ENCODE measurements at places on chromosomes 6 and 20.

- DNase-seq: no peak
These were observed 354.4 kb upstream of the KCNQ5 start for GRCh38 chr6:72267470-72267869.

GRCh38 chr6:82264824-82265223 lies 17.3 kb upstream of the IBTK start:
- no peak for DNase-seq

DNA sequence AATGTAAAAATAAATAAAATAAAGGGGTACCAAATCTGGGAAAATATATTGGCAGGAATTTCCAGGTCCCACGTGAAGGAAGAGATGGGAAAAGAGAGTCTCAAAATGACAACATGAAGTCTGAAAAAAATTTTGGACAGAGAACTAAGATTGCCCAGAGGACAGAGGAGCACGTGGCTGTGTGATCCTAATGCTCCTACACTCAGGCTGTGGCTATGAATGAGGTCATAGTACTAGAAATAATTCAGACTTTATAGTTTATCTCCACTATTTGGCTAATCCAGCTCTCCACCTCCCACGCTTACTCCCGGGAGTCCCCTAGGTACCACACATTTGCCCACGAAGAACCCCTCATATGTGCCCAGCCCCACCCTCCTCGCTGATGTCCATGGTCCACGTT lies 42.8 kb upstream of the STMND1 start:
- DNase-seq: no peak

GRCh38 chr6:144712541-144712940 lies 427.4 kb downstream of the UTRN start:
- no peak for DNase-seq

DNA sequence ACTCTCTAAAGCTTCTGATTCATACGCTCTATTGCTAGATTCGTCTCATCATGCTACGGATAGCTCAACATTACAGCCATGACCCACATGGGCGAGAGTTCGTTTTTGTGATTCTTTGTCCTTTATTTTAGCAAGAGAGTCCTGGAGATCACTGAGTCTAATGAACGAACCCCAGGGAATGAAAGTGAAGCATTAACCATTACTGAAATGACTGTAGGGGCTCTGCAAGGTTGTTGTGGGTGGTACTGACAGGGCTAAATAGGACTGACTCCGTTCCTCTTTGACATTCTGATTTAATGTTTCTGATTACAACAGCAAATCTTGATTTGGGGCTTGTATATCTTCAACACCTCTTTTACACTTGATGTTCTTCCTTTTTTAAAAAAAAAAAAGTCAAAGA lies 13.7 kb upstream of the RTF2 start:
- DNase-seq: no peak

DNA sequence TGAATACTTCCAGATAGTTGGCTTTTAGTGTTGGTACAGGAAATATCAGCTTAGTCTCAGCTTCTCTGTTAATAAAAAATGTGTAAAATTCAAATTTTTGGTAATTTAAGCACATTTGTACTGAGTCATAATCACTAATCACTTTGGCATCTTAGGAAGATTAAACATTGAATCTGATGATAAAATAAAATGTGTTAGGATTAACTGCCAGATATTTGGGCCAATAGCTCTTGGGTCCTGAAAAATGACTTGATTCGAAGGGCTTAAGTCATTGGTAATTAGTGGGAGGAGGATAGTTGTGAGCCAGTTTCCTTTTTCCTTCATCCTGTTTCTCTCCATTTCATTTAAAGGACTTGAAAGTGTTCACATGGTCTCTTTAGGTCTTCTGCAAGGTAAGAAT lies 426.1 kb downstream of the RFPL4B start:
- DNase-seq: no peak

GRCh38 chr6:138765896-138766655 lies 7.5 kb upstream of the CCDC28A start:
- DNase-seq: no peak

- DNase-seq: no peak
These were observed 243.1 kb downstream of the MYLK4 start for GRCh38 chr6:2507521-2508037.

- no peak for DNase-seq
These were observed 69.4 kb upstream of the PRL start for GRCh38 chr6:22366214-22366613.

- no peak for DNase-seq
These were observed 65.2 kb downstream of the GTF2H5 start for GRCh38 chr6:158233214-158233795.

DNA sequence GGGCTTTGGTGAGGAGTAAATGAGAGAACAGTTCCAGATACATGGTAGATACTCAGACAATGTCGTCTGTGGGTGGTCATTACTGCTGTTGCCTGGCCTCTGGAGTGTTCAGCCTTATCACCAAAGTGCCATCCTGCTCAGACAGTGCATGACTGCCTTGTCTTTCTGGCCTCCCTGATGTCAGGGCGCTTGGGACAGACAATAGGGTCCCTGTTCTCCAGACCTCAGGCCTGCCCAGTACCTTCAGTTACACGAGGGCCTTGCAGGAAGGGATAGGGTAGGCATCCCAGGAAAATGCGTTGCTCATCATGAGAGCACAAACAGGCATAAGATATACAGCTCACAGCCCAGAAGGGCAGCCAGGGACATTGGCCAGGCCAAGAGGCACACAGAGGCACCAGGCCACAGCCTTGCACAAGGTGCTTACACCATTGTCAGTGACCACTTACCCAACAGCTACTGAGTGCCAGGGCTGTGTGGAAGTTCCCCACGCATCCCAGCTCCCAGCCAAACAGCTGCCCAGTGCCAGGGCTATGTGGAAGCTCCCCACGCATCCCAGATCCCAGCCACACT lies 27.4 kb downstream of the BPIFB1 start:
- no peak for DNase-seq

GRCh38 chr20:45985573-45985972 lies 13.6 kb upstream of the ZNF335 start:
- no peak for DNase-seq

DNA sequence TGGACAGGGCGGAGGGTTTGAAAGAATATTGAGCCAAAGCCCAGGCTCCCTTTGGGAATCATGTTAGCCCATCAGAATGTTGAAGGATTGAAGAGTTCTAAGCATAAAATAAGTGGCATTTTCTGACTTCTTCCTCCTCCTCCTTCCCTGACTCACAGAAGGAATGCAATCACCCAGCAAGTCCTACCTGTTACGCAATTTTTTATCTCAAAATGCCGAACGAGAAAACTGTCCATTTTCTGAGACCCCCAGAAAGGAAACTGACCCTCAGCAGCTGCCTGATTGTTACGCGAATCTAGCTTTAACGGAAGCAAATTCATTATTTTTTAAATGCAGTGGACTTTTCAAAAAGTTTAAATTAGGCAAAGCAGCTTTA lies 4.7 kb upstream of the DNAJC5 start:
- no peak for DNase-seq

GRCh38 chr6:33722103-33722623 lies 10.7 kb upstream of the UQCC2 start:
- no peak for DNase-seq

GRCh38 chr6:160269771-160270170 lies 11.2 kb upstream of the SLC22A2 start:
- DNase-seq: no peak

GRCh38 chr20:4099905-4100675 lies 84.7 kb upstream of the RNF24 start:
- DNase-seq: no peak

DNA sequence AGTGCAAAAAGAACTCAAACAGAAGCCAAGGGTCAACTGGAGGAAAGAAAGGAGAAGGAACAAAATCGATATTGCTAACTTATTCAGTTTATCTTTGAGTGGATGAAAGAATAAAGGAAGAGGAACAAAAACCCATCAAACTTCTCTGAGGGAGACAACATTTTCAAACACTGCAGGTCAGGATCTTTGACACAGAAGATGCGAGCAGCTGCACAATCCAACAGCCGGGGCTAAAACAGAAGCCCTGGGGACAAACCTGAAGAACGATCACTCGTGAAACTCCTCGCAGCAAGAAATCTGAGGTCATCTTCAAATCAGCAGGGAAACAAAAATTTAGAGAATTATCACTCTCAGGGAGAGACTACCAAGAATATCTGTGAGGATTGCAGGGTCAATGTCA lies 14.2 kb downstream of the SLC23A2 start:
- DNase-seq: no peak

GRCh38 chr20:3751675-3752385 lies 15.7 kb downstream of the ADISSP start:
- DNase-seq: peak; percentile 21

- DNase-seq: no peak
These were observed 6.3 kb upstream of the ZNF76 start for GRCh38 chr6:35253249-35253648.

DNA sequence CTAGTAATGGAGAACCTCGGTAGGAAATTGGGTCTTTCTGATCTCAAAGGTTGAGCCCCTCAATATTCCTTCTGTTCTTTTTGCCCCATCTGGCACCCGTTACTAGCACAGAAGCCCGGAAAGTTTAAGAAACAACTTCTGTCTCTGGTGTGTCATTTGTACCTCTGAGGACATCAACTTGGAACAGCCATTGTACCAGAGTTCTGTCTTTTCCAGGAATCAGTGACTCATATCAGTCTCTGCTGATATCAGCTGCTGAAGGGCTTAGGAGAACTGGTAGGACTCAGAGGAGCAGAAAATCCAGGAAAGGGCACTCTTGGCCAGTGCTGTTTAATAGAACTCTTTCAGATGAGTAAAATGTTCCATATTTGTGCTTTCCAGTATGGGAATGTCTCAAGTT lies 78.3 kb upstream of the CHD6 start:
- DNase-seq: no peak

DNA sequence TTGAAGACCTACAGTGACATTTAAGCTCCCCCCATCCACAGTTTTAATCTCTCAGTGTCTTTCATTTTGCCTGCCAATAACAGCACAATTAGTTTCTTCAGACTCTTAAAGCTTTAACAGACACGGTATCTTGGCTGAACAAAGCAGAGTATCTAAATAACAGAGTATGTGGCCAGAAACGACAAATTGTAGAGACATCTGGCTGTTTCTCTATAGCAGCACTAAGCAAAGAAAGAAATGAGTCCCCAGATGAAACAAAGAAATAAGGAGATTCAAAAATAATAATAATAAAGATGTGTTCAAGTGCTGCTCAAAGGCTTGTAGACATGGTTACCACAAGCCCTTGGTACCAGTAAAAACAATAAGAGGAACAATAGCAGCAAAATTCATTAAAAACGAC lies 97.8 kb upstream of the HDAC2 start:
- no peak for DNase-seq

DNA sequence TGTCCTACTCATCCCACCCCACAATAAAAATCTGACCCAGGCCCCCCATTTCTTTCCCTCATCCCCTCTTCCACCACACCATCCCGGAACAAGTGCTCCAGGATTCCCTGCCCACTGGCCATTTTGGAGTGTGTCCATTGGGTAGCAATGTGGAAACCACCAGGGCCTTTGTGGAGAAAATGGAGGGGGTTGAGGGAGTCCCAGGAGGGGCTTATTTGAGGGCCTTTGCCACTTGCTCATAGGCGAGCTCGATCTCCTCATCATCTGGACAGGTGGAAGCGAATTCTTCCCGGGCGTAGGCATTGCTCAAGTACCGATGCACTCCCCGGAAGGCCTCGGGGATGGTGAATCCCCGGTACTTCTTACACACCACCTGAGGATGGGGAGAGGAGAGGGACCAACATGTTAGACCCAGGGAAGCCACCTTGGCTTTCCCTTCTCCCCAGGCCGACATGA lies 1.6 kb upstream of the DDAH2 start:
- no peak for DNase-seq

- DNase-seq: no peak
These were observed 16.5 kb downstream of the MTHFD1L start for GRCh38 chr6:150881911-150882481.

DNA sequence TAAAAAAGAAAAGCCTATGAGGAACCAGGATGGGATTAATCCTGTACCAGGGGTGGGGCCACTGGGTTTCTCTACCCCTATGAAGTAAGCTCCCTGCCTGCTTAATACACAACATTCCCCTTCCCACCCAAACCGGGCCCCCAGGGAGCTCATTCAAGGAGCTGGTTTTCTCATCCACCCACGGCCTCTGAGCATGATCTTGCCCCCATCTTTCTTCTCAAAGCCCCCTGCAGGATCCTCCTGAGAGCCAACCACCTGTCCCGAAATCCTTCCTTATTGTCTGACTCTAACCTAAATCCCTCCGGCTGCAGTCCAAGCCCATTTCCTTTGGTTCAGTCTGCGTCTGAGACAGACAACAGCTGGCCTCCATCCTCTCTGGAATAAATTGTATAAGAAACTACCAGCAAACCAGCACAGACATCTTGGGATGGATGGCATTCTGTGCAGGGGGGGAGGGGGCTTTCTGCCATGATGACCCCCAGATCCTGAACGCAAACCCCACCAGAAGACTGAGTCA lies 21.0 kb downstream of the KCNK5 start:
- no peak for DNase-seq

GRCh38 chr6:35445691-35446090 lies 6.4 kb upstream of the FANCE start:
- DNase-seq: no peak

- no peak for DNase-seq
These were observed 65.9 kb downstream of the PPP1R14C start for GRCh38 chr6:150208611-150209352.

GRCh38 chr6:105850261-105851112 lies 235.6 kb upstream of the PRDM1 start:
- DNase-seq: no peak

- no peak for DNase-seq
These were observed 176.5 kb downstream of the SLC16A10 start for GRCh38 chr6:111263837-111264236.

GRCh38 chr6:33656844-33657243 lies 35.7 kb downstream of the ITPR3 start:
- DNase-seq: no peak

- no peak for DNase-seq
These were observed 266.7 kb upstream of the FLRT3 start for GRCh38 chr20:14604143-14604542.

DNA sequence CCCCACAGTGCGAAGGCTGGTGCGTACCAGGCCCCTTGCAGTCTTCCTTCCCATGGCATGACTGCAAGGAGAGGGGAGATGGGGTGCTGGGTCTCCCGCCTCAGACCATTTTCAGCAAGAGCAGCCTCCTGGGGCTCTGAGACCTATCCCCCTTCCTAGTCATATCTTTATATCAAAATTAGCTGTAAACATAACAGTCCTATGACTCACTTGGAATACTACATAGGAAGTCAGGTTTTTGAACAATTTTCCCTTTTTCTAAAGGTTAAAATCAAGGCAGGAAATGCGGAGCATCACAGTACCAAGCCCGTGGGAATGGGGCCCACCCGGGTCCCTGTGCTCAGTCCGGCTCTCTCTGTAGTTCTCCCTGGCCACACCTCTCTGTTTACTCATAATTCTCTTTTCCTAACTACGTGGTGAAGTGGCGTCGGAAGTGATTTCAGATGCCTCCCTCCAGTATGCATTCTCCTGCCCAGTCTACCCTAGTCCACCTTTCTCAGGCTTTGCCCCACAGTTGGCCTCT lies 109.8 kb upstream of the TMEM170B start:
- no peak for DNase-seq
